ENCODE measurements at places on chromosomes 16 and 17. TPM values are rescaled to one million over a fixed set of nuclear protein-coding genes. Genes with fewer than 3 reads are reported as not detected.

GRCh38 chr16:74577882-74578366, 29.0 kb downstream of the GLG1 start:
- no peak overlapping the region for H3K27ac ChIP-seq
- H3K27me3 ChIP-seq, result no peaks in the 10 kb centered on the region
- DNase-seq, result no peak
- peaks cover 39% of the 10 kb centered on the region for H3K4me1 ChIP-seq
- peaks cover 3% of the 10 kb centered on the region for H3K36me3 ChIP-seq
- no peak overlapping the region for H3K4me3 ChIP-seq

SLC35G6 gene
- 0.17 TPM for total RNA-seq

DNA sequence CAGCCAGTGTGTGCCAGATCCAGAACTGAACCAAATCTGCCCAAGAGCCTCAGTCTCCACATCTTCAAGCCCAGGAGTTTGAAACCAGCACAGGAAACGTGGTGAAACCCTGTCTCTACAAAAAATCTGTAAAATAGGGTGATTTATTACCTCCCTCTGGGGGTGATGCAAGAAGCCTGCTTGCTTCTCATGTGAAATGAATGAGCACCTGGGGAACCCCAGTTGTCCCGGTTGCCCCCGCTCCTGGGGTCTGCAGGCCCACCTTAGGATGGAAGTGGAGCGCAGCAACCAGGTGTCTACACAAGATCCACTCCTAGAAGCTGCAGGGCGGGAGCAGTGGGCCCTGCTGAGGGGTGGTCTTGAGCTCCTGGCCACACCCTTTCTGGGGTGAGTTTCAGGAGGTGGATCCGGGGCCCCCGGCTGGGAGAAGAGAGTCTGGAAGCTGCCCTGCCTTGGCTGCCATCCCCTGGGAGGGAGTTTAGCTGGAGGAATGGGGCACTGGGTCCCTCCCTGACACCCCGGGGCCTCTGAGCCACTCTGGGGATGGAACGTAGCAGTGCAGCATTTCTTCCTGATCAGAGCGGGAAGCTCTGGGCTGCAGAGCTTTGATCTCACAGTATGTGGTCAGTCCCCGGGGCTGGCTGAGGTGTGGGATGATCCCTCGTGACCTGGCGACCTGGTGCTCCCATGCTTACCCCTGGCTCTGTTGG, 117.8 kb downstream of the RAB11FIP4 start:
- peak overlapping the region; percentile 78 for H3K27ac ChIP-seq
- DNase-seq, result no peak
- H3K27me3 ChIP-seq, result no peaks in the 10 kb centered on the region
- H3K4me1 ChIP-seq, result peaks cover 74% of the 10 kb centered on the region
- H3K4me3 ChIP-seq, result peak overlapping the region; percentile 59
- no peaks in the 10 kb centered on the region for H3K36me3 ChIP-seq

ESRP2 gene
- not detected for total RNA-seq

- no peaks in the 10 kb centered on the region for H3K36me3 ChIP-seq
- no peak overlapping the region for H3K4me3 ChIP-seq
- DNase-seq, result no peak
- no peaks in the 10 kb centered on the region for H3K27me3 ChIP-seq
- peaks cover 13% of the 10 kb centered on the region for H3K4me1 ChIP-seq
- no peak overlapping the region for H3K27ac ChIP-seq
Measured at GRCh38 chr17:18177722-18178121, 5.9 kb upstream of the ALKBH5 start.

Data from CD4-positive, alpha-beta T cell (primary cell).